Activated CD4-positive, alpha-beta memory T cell treated with anti-CD3 and anti-CD28 coated beads, Interleukin-2, amount 10 ng/mL, durations not matched to agents 7 days and 5 days (primary cell): ENCODE measurements at places on chromosomes 1 and 21.

GRCh38 chr1:226663327-226663704 lies 75.8 kb downstream of the ITPKB start:
- no peak for DNase-seq

DNA sequence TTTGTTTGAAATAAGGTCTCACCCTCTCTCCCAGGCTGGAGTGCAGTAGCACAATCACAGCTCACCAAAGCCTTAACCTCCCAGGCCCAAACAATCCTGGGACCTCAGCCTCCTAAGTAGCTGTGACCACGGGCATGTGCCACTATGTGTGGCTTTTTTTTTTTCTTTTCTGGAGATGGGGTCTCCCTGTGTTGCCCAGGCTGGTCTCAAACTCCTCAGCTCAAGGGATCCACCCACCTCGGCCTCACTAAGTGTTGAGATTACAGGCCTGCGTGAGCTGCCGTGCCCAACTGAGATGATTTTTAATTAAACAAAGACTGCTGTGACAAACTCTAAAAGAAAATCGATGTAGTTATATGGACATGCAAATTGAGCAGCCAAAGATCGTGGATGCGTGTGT lies 768.4 kb upstream of the ADGRL2 start:
- no peak for DNase-seq

DNA sequence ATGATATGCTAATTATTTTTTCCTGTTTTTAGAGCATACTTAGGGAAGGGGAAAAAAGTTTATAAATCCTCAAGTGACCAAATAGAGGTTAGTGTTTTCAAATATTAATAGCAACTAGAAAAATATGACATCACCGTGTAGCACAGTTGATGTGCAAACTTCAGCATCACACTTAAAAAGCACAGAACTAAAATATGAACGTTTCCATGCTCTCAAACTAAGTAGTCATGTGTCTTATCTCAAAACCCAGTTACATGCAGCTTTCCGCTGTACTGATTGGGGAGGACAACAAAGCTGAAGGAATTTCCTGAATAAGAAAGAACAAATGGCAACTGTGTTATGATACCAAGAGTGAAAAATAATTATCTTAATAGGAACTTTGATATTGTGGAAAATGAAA lies 903.7 kb downstream of the ADGRL2 start:
- DNase-seq = no peak

- no peak for DNase-seq
Observed at GRCh38 chr1:941015-941587, 17.4 kb downstream of the SAMD11 start.

DNA sequence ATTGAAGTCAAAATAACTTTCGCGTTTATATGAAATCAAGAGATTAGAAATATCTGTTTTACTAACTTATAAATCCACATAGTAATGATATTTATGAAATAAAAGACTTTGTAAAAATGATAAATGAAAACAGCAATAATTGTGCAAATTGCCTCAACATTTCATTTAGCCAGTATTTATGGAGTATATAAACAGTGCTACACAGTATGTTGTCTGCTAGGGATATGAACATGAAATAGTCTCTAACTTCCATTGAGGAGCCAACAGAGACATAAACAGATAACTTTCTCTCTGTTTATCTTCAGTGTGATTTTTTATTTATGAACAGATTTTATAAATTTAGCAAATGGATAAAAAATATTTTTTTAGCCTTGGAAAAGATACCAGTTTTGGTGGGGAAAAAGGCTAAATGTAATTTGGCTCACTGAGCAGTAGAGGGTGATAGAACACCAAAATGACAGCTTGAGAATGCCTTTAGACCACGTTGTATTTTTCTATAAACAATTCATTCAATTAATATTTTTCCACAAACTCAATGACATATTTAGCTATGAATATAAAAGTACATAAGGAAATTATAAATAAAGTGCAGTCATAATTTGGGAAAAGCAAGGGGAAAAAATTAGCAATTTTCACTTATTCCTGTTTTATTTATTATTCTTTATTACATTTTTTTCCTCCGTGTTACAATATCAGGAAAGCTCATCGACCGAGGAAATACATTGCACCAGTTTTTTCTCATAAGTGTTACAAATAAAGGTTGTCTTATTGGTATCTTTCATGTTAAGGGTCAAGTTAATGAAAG lies 47.5 kb upstream of the EEIG2 start:
- DNase-seq = no peak

DNA sequence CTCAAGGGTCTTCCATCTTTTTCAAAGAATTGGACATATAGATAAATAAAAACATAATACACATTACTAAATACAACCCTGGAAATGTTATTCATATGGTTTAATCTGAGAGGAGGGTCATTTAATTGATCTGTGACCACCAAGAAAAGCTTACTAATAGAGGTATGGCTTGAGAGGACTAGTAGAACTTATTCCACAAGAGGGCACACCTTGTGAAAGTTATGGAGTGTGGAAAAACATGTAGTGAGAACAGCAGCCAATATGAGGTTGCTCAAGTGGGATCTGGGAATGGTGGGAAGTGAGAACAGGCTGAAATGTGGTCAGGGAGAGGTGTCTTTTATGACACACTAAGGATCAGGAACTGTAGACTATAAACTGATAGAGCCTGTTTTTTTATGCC lies 973.5 kb upstream of the B3GALT2 start:
- DNase-seq = no peak

DNA sequence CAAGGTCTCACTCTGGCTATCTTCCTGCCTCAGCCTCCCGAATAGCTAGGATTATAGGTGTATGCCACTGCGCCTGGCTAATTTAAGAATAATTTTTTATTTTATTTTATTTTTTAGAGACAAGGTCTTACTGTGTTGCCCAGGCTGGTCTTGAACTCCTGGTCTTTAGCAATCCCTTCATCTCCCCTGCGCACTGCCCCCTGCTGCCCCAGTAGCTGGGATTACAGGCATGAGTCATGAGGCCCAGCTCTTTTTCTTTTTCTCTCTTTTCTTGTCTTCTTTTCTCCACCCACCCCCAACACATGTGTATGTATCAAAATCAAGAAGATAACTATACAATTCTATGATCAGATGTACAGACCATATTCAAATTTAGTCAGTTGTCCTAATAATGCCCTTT lies 87.2 kb downstream of the PEX14 start:
- DNase-seq = no peak

GRCh38 chr21:35256468-35256988 lies 207.4 kb upstream of the RUNX1 start:
- no peak for DNase-seq

DNA sequence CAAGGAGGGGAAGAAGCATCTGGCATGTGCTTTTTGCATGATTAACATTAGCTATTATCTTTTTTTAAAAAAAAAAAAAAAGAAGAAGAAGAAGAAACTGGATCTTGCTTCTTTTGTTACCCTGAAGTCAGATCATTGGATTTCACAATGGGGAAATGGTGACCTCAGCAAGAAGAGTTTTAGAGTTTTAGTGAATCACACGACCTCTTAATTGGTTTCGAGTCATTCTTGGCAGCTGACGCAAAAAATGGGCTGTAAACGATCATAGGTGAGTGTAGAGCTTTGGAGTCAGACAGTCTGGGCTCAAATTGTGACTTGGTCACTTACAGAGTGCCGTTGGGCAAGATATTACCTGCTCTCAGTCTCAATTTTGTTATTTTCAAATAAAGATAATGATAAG lies 33.3 kb upstream of the PGBD5 start:
- no peak for DNase-seq

DNA sequence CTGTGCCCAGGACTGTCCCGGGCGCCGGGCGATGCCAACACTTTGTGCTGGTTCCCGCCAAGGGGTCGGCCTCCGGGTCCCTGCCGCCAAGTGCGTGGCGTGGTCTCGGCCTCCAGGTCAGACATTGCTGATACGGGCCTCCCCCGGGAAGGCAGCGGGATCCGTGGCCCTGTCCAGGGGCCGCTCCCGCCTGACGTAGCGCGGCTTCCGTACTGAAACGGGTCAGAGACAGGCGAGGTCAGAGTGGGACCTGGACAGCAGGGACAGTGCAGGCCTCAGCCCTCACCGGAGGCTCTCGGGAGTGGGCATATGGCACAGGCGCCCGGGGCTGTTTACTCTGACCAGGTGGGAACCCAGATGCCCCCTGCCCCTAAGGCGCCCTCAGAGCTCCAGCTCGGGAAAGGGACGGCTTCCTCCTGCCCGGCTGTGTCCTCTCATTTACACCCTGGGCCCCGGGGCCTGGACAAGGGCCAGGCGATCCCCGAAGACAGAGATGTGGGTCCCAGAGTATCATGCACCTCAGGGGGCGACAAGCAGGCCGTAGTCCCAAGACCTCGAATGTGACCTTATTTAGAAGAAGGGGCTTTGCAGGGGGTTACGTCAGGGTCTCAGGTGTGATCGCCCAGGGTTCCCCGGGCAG lies 8.8 kb upstream of the RNF223 start:
- DNase-seq = no peak

GRCh38 chr1:80657044-80657643 lies 1143.6 kb upstream of the ADGRL2 start:
- no peak for DNase-seq

GRCh38 chr1:174971902-174972301 lies 27.8 kb upstream of the CACYBP start:
- DNase-seq = no peak

- DNase-seq = no peak
Observed at GRCh38 chr1:226126824-226127569, 59.5 kb downstream of the ACBD3 start.

DNA sequence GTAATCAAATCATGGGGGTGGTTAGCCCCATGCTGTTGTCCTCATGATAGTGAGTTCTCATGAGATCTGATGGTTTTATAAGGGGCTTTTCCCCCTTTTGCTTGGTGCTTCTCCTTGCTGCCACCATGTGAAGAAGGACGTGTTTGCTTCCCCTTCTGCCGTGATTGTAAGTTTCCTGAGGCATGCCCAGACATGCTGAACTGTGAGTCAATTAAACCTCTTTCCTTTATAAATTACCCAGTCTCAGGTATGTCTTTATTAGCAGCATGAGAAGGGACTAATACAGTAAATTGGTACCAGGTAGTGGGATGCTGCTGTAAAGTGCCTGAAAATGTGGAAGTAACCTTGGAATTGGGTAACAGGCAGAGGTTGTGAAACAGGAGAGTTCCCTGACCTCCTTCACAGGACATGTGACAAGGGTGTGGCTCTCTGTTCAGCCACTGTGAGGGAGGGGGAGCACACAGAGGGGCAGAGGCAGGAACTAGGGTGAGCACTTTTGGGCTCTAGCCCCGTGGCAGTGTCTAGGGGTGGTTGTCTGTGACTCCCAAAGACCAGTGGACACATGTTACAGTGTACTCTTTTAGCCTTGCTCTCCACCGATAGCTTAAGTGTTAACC lies 105.3 kb downstream of the BACH1 start:
- no peak for DNase-seq

GRCh38 chr1:32150847-32151246 lies 28.6 kb upstream of the TXLNA start:
- no peak for DNase-seq

- DNase-seq = no peak
Observed at GRCh38 chr21:39161064-39161463, 22.2 kb downstream of the PSMG1 start.

DNA sequence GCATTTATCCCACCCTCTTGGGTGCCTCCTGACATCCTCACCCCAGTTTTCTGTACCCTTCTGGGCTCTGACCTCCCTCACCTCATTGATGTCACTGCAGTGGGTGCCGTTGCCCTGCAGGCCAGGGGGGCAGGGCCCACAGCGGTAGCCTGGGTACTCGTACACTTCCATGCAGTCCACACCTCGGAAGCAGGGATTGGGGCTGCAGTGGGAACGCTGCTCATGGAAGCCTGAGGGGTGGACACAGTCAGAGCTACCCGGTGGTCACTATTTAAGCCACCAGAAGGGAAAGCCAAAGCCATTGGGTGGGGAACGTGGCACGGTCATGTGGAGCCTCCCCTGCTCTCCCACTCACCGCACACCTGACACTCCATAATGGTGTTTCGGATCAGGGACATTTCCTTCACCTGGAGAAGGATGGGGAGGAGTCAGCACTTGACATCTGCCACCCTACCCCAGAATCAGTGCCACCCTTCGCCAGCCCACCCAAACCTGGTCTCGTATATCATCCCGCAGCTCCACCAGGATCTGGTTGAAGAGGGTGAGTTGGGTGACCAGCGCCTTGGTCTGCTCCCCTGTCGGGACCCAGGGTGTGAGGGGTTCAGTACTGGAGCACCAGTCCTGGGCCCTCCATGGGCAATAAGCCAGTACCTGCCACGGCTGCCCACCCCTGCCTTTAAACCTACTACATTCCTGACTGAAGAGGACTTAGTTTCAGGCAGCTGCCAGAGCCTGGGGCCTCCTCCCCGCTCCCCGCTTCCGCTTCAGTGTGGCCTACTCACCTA lies 4.8 kb downstream of the THBS3 start:
- DNase-seq = no peak

- no peak for DNase-seq
Observed at GRCh38 chr1:117611894-117612483, 6.1 kb downstream of the TENT5C start.

GRCh38 chr21:21929789-21930188 lies 931.6 kb downstream of the NCAM2 start:
- no peak for DNase-seq

- DNase-seq = no peak
Observed at GRCh38 chr1:91201694-91202093, 179.9 kb upstream of the ZNF644 start.

DNA sequence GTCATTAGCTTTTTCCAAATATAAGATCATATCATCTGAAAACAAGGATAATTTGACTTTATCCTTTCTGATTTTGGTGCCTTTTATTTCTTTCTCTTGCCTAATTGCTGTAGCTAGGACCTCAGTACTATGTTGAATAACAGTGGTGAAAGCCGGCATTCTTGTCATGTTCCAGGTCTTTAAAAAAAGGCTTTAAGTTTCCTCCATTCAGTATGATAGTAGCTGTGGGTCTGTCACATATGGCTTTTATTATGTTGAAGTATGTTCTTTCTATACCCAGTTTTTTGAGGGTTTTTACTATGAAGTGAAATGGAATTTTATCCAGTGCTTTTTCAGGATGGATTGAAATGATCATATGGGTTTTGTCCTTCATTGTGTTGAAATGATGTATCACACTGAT lies 115.8 kb downstream of the DUSP10 start:
- no peak for DNase-seq

DNA sequence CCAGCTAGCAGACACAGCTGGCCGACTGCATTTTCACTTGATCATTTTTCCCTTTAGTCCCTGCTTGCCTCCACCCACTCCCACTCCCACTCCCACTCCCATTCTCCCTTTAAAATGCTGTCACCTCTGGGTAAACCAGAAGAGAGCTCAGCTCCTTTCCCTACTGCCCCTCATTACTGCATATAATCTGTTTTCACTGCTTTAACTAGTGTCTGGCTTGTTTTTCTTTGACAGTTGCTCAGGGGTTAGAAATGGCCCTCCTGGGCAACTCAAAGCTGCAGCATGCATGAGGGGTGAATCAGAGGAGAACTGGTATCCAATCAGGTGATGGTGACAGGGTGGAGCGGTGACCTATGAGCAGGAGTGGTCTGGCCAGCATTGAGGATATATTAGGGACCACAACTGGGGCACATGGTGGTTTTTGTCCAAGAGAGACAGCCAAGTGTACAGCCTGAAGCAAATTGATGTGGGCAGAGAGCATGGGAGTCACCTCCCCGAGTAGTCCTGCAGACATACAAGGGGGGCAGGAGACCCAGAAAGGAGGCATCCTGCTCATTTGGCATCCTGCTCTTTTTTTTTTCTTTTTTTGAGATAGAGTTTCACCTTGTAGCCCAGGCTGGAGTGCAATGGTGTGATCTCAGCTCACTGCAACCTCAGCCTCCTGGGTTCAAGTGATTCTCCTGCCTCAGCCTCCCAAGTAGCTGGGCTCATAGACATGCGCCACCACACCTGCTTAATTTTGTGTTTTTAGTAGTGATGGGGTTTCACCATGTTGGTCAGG lies 42.6 kb upstream of the SRSF10 start:
- no peak for DNase-seq
